ENCODE measurements at places on chromosomes 11 and 22. TPM values are rescaled to one million over a fixed set of nuclear protein-coding genes. Genes with fewer than 3 reads are reported as not detected.

DNA sequence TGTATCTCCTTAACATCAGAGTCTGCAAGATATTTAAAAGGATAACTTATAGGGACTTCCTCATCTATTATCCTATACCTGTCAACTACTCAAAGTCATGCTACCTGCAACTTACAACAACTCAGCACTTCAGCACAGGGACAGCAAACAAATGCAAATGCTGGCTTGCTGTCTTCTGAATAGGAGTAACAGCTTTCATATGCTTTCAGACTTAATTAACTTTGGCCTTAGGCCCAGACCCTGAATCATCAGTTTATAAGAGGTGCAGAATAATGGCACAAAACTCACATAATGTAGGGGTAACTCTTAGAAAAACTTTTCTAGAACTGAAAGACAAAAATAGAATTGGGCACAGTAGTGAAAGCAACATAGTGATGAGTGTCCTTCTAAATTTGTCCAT is 953.4 kb downstream of the DLG2 start:
- DNase-seq = no peak

DNA sequence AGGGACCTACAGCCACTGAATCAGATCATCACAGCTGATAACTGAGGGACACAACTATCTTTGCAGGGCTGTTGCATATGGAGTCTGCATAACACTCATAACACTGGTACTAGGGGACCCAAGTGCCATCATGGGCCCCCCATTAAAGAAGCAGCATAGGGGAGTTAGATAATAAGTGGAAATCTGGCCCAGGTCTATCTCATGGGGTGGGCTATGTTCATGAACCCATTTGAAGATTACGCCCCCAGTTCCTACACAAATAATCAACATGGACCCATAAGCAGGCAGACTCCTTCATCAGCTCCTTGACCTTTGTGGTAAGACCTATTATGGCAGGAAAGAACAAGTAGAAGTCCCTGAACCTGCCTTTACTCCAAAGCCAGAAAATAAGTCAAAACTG is 48.8 kb downstream of the ASCL2 start:
- no peak for DNase-seq

SEZ6L gene
- total RNA-seq = not detected

GRCh38 chr11:45798793-45799441 is 6.0 kb upstream of the SLC35C1 start:
- DNase-seq = no peak

KREMEN1 gene
- 8.4 TPM for total RNA-seq

- no peak for DNase-seq
Measured at GRCh38 chr11:76642341-76642740, 28.2 kb downstream of the LRRC32 start.

KCNJ5 gene
- not detected for total RNA-seq

DNA sequence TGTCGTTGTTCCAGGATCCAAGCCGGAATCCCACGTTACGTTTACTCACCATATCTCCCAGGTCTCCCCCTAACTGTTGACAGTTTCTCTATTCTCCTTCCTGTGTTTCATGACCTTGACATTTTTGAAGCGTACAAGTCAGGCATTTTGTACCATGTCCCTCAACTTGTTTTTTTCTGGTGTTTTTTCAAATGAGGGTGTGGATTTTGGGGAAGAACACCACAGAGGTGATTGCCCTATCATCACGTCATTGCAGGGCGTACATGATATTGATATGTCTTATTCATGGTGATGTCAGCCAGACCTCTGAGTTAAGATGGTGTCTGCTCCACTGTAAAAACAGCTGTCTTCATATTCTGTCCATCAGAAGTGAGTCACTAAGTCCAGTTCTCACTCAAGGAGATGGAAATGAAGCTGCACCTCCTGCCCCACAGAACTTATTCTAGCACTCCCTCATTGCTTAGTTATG is 28.3 kb upstream of the SOX10 start:
- no peak for DNase-seq

DNA sequence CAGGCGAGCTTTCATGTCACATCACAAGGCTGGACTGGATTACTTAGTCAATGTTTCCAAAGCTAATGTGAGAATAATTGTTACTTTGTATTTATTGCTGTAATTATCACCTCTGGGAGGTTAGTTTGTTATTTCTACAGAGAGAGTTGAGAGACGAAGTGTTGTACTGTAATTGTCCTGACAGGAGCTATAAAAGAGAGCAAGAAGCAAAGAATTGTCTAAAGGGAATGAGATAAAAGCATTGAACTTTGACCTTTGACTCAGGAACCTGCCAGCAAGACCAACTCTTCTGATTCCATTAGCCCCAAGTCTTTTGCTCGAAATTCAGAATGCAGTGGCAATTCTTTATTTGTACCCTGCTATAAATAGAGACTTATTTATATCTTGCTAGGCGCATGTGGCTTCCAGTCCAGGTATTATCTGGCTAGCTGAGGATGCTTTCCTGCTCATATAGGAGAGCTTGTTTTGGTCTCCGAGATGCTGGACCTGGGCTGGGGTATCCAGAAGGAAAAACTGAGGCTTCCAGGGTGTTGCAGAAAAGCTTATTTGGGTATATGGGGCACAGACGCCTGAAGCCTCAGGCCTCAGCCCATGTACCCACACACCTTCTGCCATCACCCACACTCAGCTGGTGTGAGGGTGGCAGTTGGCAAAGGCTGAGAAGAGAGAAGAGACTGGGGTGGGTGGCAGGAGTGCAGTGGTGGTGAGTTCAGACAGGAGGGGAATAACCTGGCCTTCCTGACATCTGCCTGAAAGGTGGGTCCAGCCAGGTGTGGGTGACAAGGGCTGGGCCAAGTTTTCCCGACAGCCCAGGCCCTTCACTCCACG is 40.7 kb downstream of the SYT13 start:
- no peak for DNase-seq

SOX10 gene
- not detected for total RNA-seq

PAMR1 gene
- not detected for total RNA-seq

DNA sequence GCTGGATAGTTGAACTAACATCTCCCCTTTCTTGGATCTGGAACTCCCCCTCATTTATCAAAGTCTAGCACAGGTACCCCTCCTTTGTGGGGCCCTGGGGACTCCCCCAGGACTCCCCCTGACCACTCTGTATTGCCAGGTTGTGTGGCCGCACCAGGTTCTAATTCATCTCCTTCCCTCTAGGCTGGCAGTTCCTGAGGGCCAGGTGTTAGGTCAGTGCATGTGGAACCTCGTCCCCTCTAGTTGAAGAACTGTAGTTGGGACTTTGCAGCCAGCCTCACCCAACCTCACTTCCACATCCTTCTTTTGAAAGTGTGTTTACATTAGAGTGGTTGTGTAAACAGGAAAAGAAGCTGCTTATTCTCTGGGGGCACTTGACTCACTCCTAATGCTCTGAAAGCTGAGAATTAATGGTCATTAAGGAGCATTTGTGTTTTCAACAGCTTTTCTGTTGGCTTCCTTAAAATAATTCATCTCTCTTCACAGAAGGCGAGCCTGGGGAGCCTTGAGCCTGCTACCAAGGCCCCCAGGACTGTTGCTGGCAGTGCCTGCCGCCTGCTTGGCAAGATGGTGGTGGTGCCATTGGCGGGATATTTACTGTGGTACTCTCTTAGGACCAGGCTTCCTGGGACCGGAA is 11.8 kb downstream of the UPB1 start:
- peak; percentile 43 for DNase-seq

DNA sequence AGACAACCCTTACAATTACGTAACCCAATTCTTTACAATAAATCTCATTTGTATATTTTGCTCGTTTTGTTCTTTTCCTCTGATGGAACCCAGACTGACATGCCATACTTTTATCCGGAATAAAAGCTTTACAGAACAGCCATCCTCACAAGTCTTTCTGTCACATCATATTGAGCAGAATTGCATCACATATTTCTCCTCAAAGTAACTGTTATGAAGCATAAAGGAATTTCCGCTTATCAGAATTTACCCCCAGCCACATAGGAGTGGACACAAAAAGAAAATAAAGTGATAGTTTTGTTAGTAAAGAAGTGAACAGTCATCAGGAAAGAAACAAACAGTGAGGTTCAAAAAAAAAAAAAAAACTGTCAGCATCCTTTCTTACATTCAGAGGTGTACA is 539.5 kb upstream of the LUZP2 start:
- DNase-seq = no peak

GRCh38 chr11:46353698-46354097 is 6.4 kb downstream of the DGKZ start:
- no peak for DNase-seq

- DNase-seq = no peak
Measured at GRCh38 chr11:109864834-109865547, 228.2 kb upstream of the ZC3H12C start.

STARD10 gene
- total RNA-seq = 68.2 TPM

- DNase-seq = peak; percentile 53
Measured at GRCh38 chr11:123580557-123581275, 73.7 kb downstream of the SCN3B start.

- DNase-seq = peak; percentile 78
Measured at GRCh38 chr11:11813288-11813962, 28.3 kb upstream of the USP47 start.

GRCh38 chr11:60182541-60183330 is at the start of gene MS4A6A:
Gene MS4A6A, minus strand, starts transcription at chr11:60183083. Its CDS starts 1,356 bp downstream, at chr11:60181727.
- no peak for DNase-seq

- DNase-seq = no peak
Measured at GRCh38 chr11:70389201-70389600, 9.1 kb upstream of the CTTN start.

DNA sequence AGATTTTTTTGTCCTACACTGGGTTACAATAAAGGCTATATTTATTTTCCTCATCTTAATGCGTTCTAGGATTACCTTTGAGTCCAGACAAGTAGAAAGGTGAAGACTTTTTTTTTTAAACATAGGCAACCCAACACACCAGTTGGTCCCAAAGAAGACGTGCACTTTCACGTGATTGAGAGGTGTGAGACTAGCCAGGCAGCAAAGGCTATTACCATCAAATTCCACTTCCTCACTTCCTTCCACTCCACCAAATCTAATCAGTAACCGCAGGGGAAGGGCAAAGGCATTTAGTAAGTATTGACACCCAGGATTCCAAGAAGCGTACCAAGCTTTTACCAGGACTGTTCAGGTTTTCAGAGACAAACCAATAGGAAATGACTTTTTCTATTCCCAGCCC is 109.3 kb downstream of the APIP start:
- no peak for DNase-seq

MMP12 gene
- total RNA-seq = not detected

KCNC1 gene
- not detected for total RNA-seq

MS4A6A gene
- total RNA-seq = not detected

- DNase-seq = peak; percentile 27
Measured at GRCh38 chr11:83583757-83584366, 297.7 kb upstream of the CCDC90B start.

- DNase-seq = no peak
Measured at GRCh38 chr22:44632541-44633396, 69.2 kb upstream of the PRR5 start.

SBF1 gene
- total RNA-seq = 84.8 TPM

DNA sequence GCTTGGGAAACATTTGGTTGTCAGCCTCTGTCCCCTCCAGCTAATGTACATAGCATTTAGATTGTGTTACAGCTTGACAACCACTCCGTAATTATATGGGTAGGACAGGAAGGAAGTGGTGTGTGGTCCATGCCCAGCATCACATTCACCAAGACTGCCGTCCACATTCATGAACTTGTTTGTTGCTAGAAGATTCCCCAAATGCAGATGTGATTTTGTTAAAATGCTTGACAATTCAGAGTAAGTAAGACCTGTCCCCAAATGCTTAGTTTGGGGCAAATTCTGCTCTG is 1482.7 kb downstream of the TBC1D22A start:
- DNase-seq = no peak

DNA sequence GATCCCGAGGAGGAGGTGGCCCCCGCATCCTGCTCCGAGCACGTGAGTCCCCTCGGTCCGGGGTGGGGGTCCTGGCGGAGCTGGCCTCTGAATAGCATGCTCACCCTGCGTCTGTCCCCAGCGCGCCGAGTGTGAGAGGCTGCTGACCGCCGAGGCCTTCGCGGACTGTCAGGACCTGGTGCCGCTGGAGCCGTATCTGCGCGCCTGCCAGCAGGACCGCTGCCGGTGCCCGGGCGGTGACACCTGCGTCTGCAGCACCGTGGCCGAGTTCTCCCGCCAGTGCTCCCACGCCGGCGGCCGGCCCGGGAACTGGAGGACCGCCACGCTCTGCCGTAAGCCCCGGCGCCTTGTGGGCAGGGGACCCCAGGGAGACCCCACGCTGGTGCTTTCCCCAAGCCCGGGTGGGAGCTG is 3.5 kb downstream of the MUC2 start:
- DNase-seq = no peak

THYN1 gene
- 17.9 TPM for total RNA-seq

DNA sequence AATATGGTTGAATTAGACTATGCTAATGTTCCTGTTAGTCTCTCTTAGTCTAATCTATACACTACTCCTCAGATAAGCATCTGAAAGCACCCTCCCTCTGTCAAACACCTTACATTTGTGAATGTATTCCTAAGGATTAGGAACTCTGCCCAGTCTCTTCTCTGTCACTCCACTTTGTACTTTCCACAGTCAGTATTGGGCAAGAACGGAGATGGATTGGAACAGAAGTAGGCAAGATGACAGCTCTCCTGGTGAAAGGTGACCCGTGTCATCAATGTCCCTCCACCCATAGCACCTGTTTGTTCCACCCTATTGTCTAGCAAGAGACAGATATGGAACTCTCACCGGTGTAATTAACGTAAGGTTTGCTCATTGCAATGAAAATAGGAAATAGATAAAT is 613.8 kb downstream of the CNTN5 start:
- DNase-seq = no peak

GRCh38 chr11:66609721-66610617 is 6.5 kb upstream of the RBM14 start:
- no peak for DNase-seq

GRCh38 chr11:81700076-81700475 is 1033.6 kb downstream of the FAM181B start:
- no peak for DNase-seq

SCARF2 gene
- 1.2 TPM for total RNA-seq

OR8D1 gene
- not detected for total RNA-seq

GRCh38 chr11:77035580-77035979 is 1.4 kb downstream of the B3GNT6 start:
- no peak for DNase-seq

GRCh38 chr22:22697377-22698117 is 53.1 kb downstream of the GGTLC2 start:
- DNase-seq = no peak

GALR3 gene
- not detected for total RNA-seq

CCDC188 gene
- not detected for total RNA-seq

SHISAL1 gene
- total RNA-seq = 1.2 TPM

DNA sequence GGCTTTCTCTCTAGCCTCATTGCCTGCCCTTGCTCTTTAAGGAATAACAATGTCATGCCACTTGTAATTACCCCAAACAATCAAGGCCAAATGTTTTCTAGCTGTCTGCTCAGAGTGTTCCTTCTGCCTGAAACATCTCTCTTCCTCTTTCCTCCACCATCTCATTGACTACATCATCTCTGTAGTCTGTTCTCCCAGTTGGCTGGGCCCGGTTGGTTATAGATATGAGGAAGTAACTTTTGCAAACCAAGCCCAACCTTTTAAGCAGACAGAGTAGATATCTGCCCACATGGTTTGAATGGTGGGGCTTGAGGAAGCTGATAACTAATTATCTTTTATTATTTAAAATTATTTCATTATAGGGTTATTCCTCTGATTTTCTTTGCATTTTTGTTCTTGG is 104.5 kb downstream of the NTM start:
- no peak for DNase-seq

Data from Caki2 (cell line).